ENCODE measurements at places on chromosomes 5 and 9.

GRCh38 chr5:74567411-74567995, 73.0 kb downstream of the ENC1 start:
- no peak for DNase-seq

DNA sequence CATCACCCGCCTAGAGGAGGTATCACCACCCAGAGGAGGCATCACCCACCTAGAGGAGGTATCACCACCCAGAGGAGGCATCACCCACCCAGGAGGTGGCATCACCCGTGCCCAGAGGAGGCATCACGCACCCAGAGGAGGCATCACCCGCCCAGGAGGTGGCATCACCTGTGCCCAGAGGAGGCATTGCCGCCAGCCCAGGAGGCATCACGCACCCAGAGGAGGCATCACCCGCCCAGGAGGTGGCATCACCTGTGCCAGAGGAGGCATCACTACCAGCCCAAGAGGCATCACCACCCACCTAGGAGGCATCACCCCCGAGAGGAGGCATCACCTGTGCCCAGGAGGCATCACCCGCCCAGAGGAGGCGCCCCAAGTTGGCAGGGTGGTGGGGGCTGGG, 2.6 kb downstream of the NOTCH1 start:
- no peak for DNase-seq

GRCh38 chr9:130770679-130771442, 64.2 kb upstream of the ABL1 start:
- DNase-seq, result no peak

- DNase-seq, result no peak
Observed at GRCh38 chr5:418162-419121, 24.5 kb upstream of the EXOC3 start.
